ENCODE measurements at places on chromosomes 2 and 18.
A peak's percentile ranks its signal among the peaks of the same experiment; 100 is the strongest.

DNA sequence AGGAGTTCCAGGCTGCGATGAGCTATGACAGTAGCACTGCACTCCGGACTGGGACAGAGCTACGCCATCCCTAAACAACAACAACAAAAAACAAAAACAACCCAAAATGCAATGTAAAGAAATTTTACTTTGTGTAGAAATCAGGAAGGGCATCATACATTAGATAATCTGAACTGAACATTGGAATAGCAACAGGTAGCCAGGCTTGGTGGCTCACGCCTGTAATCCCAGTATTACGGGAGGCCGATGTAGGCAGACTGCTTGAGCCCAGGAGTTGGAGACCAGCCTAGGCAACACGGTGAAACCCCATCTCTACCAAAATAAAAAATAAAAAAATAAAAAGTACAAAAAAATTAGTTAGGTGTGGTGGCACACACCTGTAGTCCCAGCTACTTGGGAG, 2.1 kb upstream of the PNO1 start:
- no peak for DNase-seq

- no peak for DNase-seq
Measured at GRCh38 chr18:62914871-62915392, 199.6 kb downstream of the PHLPP1 start.

DNA sequence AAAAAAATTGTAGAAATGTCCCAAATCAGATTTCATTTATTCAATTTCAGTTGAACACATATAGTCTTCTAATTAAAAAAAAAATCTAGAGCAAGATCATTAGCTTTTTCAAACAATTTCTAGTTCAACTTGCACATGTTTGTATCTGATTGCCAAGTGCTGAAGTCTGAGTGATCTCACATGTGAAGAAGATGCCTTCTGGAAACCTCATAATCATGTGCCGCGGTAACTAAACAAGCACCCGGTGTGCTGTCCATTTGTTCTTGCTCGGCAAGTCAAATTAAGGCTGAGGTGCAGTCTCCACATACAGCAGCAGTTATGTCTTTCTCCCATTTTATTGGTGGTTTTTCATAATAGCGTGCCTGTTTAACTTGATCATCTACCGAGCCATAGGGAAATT, 18.7 kb downstream of the CABLES1 start:
- no peak for DNase-seq

DNA sequence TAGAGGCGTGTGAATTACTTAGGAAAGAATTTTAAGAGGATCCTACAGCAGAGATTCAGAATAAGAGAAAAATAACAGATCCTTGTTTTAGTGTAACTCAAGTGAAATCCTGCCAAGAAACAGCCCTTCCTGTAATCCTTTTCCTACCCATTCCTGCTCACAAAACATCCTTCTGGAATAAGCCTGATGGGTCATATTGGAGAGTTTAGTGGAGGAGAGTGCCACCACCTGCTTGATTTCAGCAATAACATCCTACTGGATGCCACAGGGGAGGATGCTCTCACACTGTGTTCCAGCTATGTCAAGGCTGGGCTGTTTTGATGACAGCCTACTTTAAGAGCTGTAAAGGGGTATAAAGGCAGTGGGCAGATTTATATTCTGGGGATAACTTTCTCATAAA, 54.8 kb upstream of the CCDC178 start:
- peak; percentile 27 for DNase-seq

DNA sequence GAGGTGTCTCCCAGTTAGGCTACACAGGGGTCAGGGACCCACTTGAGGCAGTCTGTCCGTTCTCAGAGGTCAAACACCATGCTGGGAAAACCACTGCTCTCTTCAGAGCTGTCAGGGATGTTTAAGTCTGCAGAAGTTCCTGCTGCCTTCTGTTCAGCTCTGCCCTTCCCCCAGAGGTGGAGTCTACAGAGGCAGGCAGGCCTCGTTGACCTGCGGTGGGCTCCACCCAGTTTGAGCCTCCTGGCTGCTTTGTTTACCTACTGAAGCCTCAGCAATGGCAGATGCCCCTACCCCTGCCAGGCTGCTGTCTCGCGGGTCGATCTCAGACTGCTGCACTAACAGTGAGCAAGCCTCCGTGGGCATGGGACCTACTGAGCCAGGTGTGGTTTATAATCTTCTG, 346.3 kb downstream of the CELF4 start:
- no peak for DNase-seq

DNA sequence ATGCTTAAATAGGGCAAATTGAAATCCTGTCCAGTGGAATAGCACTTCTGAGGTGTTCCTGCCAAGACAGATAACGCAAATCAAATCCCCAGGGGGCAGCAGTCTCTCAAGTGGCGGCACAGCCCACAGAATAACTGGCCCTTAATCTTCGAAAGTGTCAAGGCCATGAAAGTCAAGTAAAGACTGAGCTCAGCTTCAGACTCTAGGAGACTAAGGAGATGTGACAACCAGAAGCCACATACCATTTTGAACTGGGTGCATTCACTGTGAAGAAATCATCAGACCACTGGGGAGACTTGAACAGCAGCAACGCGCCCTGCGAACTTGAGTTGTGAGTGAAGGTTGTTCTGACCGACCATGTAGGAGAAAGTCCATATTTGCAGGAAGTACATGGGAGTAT, 66.0 kb upstream of the ASAP2 start:
- peak; percentile 19 for DNase-seq

- peak; percentile 12 for DNase-seq
Measured at GRCh38 chr18:52670896-52671295, 330.9 kb downstream of the DCC start.

- no peak for DNase-seq
Measured at GRCh38 chr2:106956879-106957278, 70.9 kb upstream of the ST6GAL2 start.

DNA sequence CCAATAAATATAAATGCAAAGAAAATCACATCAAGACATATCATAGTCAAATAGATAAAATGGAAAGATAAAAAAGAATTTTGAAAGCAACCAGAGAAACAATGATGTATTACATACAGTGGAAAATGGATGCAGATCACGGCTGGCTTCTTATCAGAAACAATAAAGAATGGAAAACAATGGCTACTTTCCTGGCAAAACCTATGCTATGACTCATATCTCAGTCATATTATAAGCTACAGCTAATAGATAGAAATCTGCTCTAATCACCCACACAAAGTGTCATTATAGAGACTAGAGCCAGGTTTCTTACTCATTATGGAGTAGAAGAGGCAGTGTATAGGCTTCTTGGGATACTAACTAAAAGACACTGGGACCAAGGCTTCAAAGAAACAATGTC, 93.5 kb upstream of the TACR1 start:
- DNase-seq: no peak

DNA sequence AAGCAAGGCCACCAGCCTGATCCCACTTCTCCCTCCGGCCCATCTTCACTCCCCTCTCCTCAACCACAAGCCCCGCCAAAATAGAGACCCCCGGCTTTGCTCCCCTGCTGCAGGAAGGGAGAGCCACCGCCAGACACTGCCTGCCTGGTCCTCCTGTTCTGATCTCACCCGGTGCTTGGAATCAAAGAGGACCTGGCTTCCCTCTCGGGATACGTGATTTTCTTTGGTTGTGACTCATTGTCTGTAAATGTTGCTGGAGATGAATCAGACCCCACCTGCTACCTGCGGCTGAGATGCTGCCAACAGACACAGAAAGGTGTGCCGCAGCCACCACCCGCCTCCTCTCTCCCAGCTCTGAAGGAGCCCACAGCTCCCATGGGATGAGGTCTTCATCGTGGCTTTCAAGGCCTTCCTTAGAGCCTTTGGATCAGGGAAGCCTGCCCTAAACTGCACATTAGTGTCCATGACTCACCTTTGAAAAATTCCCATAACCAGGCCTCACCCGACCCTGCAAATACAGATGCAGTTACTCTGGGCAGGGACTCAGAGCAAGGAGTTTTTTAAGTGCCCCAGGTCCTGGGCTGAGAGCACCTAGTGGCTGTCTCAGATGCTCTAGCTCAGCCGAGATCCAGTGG, 79.4 kb upstream of the ZNF532 start:
- no peak for DNase-seq

DNA sequence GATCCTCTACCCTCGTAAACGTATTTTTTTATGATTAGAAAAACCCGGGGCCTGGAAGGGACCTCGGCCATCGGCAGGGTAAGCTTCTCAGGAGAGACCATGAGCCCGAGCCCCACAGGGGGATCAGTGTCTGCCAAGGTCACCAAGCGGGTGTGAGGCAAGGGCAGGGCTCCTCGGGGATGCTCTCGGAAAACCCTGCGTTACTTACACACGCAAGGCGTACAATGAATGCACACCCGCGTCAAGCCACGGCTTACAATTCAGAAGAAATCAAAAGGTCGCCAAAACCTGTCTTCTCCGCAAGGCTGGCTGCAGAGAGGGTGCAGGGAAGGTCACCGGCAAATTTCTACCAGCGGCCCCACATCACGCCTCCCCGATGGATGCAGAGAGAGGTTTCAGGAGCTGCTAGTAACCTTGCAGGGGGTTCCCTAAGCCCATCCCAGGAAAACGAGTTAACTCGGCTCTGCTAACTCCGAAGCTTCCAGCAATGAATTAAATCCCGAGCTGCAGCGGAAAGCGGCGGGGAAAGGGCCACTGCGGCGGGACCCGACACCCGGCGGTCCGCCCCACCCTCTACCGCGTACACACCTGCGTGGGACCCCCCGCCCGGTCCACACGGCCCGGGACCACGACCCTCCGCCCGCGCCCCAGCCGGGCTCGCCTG, 638 bp downstream of the ST3GAL5 start:
- no peak for DNase-seq

- DNase-seq: no peak
Measured at GRCh38 chr2:24265212-24265611, 90.4 kb downstream of the FAM228A start.

- DNase-seq: no peak
Measured at GRCh38 chr2:218607436-218608115, at the start of gene PLCD4. Gene PLCD4 (plus strand): TSS chr2:218607899. CDS start chr2:218615740, 7,841 bp downstream.

- no peak for DNase-seq
Measured at GRCh38 chr18:56377231-56377630, 261.2 kb downstream of the TXNL1 start.

DNA sequence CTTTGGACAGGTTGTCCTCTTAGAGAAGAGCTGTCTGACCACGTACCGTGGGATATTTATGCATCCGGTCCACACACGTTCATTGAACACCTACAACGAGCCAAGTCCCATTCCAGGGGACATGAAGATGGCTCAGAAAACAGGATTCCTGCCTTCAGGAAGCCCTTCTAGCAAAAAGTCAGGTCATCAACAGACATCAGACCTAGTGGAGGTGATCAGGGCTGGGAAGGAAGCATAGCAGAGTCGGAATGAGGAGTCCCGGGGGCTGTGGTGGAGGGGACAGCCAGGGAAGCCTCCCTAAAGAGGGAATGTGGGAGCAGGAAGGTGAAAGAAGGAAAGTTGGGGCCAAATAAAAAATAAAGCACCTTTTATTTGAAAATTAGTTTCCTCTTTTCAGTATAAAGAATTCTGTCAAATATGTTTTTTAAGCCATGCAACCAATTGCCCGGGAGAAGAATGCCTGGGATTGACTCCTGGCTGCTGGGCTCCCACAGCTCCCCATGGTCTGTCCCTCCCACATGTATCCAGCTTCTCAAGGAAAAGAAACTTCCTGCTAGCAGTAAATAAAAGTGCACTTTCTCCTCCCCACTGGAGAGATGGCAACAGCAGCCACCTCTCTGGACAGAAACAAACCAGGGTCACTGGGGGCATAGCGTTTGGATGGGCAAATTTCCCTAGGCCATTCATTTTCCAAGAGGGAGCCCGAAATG, 144.8 kb downstream of the SMAD7 start:
- no peak for DNase-seq

GRCh38 chr2:187939180-187939579, 352.5 kb upstream of the GULP1 start:
- no peak for DNase-seq

DNA sequence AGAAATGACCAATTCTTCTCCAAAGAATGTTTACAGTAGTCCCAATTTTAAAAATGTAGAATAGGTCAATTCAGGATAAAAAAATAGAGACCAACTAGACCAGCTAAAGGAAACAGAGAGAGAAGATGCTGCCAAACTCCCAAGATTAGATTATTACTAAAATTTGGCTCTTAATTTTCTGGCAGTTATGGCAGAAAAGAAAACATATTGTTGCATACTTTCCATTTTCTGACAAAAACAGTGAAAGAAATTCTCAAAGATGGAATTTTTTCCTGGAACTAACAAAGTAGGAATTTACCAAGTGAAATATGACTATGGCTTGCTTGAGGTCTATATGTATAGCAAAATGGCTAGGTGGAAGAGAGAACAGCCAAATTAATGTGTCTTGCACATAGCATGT, 138.3 kb upstream of the STK17B start:
- no peak for DNase-seq

DNA sequence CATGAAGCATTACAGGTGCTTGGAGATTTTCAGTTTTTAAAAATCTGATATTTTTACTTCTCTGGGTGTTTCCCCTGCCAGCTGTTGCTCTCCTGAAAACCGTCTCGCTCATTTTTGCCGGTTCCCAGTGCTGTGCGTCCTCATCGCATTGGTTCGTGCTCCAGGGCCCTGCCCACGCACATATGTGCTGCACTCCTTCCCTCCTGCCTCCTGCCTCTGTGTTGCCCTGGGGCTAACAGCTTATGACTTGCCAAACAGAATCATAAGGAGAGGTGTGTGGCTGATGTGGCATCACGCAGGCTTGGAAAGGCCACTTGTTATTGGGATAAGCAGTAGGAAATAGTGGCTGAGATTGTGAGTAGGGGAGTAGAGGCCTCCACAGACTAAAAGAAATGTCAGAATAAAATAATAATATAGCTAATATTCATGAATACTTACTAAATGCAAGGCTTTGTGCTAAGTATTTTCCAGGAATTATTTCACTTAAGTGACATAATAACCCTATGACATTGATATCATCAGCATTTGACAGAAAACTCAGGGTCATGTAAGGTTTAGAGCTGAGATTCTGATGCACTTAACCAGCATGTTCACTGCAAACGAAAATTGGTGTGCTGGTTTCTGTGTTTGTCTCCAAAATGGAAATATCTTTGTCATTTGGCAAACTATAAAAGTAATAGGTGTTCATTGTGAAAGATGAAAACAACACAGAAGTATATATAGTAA, 53.5 kb downstream of the SLC4A1AP start:
- no peak for DNase-seq

GRCh38 chr18:13496691-13497281, 229.6 kb downstream of the FAM210A start:
- no peak for DNase-seq

- peak; percentile 59 for DNase-seq
Measured at GRCh38 chr2:238493880-238494572, 67.3 kb downstream of the ASB1 start.

DNA sequence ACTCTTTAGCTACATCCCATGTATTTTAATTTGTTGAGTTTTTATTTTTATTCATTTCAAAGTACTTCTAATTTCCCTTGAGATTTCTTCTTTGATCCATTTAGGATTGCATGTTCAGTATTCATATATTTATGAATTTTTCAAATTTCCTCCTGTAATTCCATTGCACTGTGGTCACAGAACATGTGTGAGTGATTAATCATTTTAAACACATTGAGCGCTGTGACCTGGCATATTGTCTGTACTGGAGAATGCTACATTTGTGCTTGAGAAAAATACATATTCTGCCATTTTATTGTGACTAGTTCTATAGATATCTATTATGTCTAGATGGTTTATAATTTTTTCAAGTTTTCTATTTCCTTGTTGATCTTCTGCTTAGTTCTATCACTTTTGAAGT, 353.7 kb downstream of the RAD51AP2 start:
- DNase-seq: no peak
